ENCODE measurements at places on chromosomes 12 and 14.

GRCh38 chr12:114185036-114185435 is 218.9 kb upstream of the RBM19 start:
- DNase-seq: no peak

DNA sequence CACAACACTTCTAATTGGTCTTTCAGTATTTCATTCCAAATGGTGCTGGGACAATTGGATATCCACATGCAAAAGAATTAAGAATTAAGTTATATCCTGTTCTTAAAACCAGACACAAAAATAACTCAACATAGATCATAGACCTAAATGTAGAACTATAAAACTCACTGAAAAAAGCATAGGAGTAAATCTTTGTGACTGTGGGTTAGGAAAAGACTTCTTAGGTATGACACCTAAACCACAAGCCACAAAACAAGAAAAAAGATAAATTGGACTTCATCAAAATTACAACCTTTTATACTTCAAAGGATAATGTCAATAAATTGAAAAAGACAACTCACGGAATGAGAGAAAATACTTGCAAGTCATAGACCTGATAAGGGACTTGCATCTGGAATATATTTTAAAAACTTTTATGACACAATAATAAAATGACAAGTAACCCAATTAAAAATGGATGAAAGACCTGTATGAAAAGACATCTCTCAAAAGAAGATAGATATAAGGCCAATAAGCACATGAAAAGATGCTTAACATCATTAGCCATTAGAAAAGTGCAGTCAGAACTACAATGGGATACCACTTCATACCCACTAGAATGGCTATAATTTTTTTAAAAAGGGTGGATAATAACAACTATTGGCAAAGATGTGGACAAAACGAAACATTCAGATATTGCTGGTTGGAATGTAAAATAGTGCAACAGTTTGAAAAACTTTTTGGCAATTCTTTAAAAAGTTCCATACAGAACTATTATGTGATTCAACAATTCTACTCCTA is 72.5 kb upstream of the SLC38A4 start:
- no peak for DNase-seq

- DNase-seq: no peak
Measured at GRCh38 chr12:39062266-39062996, 157.0 kb upstream of the CPNE8 start.

- DNase-seq: no peak
Measured at GRCh38 chr12:130079279-130079678, 83.0 kb upstream of the FZD10 start.

DNA sequence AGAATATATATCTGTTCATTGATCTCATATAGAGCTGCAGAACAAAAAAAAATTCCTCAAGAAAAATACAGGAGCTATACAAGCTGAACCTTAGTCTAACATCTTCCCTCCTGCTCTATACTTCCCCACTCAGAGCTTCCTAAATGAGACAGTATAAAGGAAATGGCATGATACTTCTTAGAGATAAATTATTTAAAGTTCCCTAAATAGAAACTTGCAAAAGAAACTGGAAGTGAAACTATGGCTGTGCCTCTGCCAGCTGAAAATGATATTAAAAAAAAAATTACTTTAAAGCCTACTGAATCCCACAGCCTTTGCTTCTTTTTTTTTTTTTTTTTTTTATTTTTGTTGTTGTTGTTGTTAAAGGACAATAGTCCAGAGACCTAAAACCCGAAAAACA is 11.6 kb upstream of the NEK9 start:
- DNase-seq: no peak

GRCh38 chr12:65955452-65955851 is 131.2 kb downstream of the HMGA2 start:
- no peak for DNase-seq

GRCh38 chr14:84152452-84152851 is 1377.5 kb upstream of the FLRT2 start:
- DNase-seq: no peak
